Fibroblast of the aortic adventitia (primary cell): ENCODE measurements at places on chromosomes 12 and 14. TPM values are rescaled to one million over a fixed set of nuclear protein-coding genes. Genes with fewer than 3 reads are reported as not detected.
A peak's percentile ranks its signal among the peaks of the same experiment; 100 is the strongest.

Gene POTEM
- not detected in 2 replicates for total RNA-seq

DNA sequence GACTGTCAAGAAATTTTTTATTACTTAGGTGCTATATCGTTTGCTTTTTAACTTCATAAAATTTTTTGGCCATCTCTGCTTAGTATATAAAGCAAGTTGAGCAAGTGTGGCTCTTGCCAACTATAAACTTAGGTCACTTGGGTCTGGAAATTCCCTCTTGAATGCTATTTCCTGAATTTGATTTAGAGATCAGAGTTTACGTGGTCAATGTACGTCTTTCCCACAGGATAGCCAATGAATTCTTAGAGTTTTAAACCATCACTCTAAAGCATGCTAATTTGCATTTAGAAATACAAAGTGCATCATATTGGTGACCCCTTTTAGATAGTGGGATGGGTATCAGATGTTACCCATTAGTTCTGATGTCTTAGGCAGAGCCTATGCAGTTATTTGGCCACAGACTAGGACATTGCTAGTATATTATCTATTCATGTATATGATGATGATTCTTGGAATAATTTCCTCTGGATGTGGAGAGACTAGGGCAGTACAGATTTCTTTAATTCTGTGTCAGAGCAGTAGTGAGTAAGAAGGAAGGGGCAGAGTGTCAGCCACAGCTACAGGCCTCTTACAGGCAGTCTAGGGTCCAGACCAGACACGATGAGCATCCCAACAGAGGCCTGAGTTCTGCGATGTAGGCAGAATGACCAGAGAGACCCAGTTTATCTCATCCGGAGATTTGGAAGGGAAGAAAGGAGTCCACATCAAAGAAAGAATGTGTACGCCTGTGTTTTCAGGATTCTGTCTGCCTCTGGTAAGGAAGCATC, 30.3 kb downstream of the SCN8A start:
- DNase-seq: peak; percentile 67

DNA sequence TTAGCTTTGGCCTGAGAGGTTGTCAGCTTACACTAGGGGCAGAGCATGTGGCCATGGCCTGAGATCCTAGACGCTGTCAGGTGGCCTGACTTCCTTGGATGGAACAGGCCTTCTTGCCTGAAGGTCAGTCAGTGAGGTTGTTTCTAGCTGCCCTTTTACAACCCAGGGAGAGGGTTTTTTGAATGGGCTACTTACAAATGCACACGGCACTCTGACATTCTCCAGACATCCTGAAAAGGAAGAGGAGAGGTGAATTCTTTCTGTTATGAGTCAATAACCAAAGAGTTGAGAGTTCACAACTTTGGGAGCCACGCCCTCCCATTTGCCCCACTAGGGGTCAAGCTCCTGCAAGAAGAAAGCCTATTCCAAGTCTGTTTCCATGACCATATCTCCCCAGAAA, 7.8 kb downstream of the KRT76 start:
- no peak for DNase-seq

DNA sequence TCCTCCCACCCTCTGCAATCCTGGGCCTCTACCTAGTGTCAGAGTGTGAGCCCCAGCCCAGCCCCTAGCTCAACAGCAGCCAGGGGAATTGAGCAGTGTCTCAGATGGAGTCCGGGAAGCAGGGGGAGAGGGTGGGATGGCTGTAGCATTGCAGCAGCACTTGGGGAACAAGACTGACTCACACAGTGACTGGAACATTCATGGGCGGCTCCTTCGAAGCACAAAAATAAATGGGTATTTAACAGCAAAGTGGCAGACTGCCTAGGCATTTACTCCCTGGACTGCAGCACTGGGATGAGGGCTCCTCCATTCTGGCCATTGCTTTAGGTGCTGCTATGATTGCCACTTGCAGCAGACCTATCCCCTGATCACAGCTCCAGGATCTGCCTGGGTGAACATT, 46.0 kb upstream of the STK38L start:
- peak; percentile 88 for DNase-seq

DNA sequence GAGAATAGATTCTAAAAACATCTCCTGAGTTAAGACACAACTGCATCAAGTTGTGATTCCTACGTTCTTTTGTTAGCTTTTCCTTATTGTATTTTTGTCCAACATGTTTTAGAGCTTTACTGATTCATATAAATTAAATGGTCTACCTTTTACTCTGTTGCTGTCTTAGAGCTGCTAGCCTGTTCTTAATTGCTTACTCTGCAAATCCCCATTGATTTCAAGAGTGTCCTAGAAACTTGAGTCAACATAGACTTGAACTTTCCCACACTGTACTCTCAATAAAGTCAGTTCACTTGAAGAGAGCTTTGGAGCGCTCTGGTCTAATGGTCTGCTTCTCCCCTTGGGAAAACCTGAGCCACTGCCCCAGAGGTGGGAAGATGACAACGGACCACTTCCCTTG, 343.9 kb downstream of the CCER1 start:
- DNase-seq: no peak

DNA sequence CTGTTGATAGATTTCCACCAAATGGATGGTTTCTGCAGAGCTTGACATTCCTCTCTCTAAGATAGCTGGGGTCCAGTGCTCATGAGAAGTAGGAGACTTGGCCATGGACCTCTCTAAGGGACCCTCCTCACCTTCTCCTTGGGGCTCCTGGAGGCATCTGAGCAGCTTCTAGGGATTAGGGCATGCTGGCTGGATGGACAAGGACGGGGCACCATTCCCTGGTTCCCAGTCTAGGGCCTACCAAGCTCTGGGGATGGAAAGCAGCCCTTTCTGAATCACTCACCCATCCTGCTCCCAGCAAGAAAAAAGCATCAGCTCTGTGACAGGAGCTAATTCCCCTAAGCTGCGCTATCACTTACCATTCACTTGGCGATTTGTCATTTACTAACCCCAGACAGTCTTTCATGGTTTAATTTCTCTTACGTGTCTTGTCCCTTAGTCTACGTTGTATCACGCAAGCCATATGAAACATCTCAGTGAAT, 39.5 kb downstream of the VWF start:
- DNase-seq: no peak

GRCh38 chr12:112750971-112751370, 40.6 kb upstream of the RPH3A start:
- no peak for DNase-seq

GRCh38 chr14:58977366-58977765, 211.1 kb upstream of the DAAM1 start:
- DNase-seq: no peak

- DNase-seq: peak; percentile 63
These were observed 595 bp upstream of the METAP2 start for GRCh38 chr12:95473231-95473883.

- DNase-seq: no peak
These were observed 330.1 kb upstream of the GARIN2 start for GRCh38 chr14:66859063-66859671.
